ENCODE measurements at places on chromosomes 5 and 9.

DNA sequence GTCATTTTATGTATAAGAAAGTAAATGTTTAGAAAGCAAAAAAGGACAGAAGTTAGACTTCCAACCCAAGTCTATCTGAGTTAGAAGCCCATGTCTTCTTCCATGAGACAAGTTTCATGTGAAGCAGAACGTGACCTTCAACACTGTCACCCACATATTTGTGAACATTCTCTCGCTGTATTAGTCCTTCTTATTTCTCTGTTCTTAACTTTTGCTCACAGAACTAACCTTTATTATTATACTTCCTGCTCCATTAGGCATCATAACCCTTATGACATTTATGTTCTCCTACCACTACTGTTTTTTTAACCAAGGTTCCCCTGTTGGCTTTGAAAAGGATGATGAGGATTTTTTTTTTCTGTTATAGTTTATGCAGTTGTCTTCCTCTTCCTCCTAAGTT lies 238.8 kb downstream of the ZNF608 start:
- DNase-seq: no peak

DNA sequence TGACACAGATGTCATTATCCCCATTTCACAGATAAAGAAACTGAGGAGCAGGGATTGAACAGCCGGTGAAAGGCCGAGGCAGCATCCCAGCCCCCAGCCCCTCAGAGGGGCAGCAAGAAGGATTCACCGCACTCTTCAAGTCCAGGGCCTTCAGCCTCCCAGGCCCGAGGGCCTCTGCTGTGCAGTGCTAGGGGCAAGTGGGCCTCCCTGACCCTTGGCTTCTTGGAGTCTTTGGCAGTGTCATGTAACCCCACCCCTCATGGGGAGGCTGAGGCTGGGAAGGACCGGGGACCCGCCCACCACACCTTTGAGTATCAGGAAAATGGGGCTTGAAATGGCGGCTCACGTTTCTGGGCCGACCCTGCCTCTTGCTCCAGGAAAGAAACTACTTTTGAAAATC lies 28.7 kb upstream of the RXRA start:
- DNase-seq: no peak

DNA sequence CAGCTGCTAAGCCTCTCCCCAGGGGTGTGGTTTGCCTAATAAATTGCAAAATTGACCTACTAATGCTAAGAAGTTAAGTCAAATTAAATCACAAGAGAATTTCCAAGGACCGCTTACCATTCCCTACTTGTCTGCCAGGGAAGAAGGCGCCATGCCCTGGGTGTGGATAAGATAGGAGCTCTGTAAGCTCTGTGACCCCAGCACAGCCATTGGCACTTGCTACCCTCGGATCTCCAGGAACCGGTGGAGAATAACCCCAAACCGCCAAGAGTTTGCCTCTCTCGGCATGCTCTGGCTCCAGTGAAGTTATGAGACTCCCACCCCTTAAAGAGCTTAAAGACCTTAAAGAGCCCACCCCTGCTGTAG lies 58.9 kb downstream of the NEURL1B start:
- no peak for DNase-seq

GRCh38 chr9:129365196-129365595 lies 187.1 kb upstream of the IER5L start:
- no peak for DNase-seq

Data from GM12864 (cell line).